ENCODE measurements at places on chromosomes 3 and 15. TPM values are rescaled to one million over a fixed set of nuclear protein-coding genes. Genes with fewer than 3 reads are reported as not detected.

Gene SEMA3F
- 10.2 TPM for total RNA-seq

Gene CCDC80
- 171 TPM for total RNA-seq

Gene HACD2
- total RNA-seq: 8.1 TPM

Gene VIPR1
- total RNA-seq: 1.7 TPM

Gene MYRIP
- 1.5 TPM for total RNA-seq

Gene ST3GAL6
- 52.5 TPM for total RNA-seq

Gene NDN
- total RNA-seq: 35.2 TPM

Gene PLD1
- 59.5 TPM for total RNA-seq

Gene KCNMB3
- 0.96 TPM for total RNA-seq

Gene GPX1
- 115 TPM for total RNA-seq

Gene PP2D1
- not detected for total RNA-seq

Gene SLC51A
- not detected for total RNA-seq

Gene CPEB1
- 1.6 TPM for total RNA-seq

Gene SOX14
- not detected for total RNA-seq

Gene GOLGA8N
- total RNA-seq: 10.9 TPM

Gene ZNF80
- total RNA-seq: not detected

Gene SNTN
- total RNA-seq: not detected

Gene RTP3
- not detected for total RNA-seq

Gene EHD4
- total RNA-seq: 46.4 TPM

Gene THSD4
- total RNA-seq: 95.8 TPM

Gene ZNF445
- total RNA-seq: 11.8 TPM

Gene ZNF662
- 2.7 TPM for total RNA-seq

Gene CTXN2
- total RNA-seq: not detected

Gene LRRC57
- 15.0 TPM for total RNA-seq

Gene ARPP21
- total RNA-seq: not detected

Gene NDUFB4
- total RNA-seq: 556 TPM

Gene SST
- total RNA-seq: not detected

Gene SH3GL3
- not detected for total RNA-seq

Gene PRSS50
- total RNA-seq: 0.22 TPM

Gene SLC51B
- not detected for total RNA-seq

Gene TF
- 1.3 TPM for total RNA-seq

Gene ROBO1
- 7.1 TPM for total RNA-seq

Gene ALCAM
- 3.7 TPM for total RNA-seq

Gene CORO2B
- total RNA-seq: 5.0 TPM

Gene MESP2
- total RNA-seq: 0.27 TPM

Gene SEC22C
- total RNA-seq: 23.0 TPM

Gene NMNAT3
- 10.7 TPM for total RNA-seq

Gene MB21D2
- total RNA-seq: 1.8 TPM

Gene TMEM42
- total RNA-seq: 10.8 TPM

Gene FBN1
- 45.5 TPM for total RNA-seq

Gene SNX22
- 2.0 TPM for total RNA-seq

Gene FHIT
- 16.0 TPM for total RNA-seq

Gene CFAP92
- 0.25 TPM for total RNA-seq

Gene IFT57
- total RNA-seq: 22.6 TPM

Gene SLC28A1
- total RNA-seq: 0.91 TPM

Gene SLCO3A1
- total RNA-seq: 56.8 TPM

Gene CLEC3B
- 80.8 TPM for total RNA-seq

Gene LINGO1
- 0.96 TPM for total RNA-seq

Gene SOX2
- total RNA-seq: 0.16 TPM

Measured in left ventricle myocardium inferior (tissue), 1 donor.